ENCODE measurements at places on chromosomes 7 and 10.
A peak's percentile ranks its signal among the peaks of the same experiment; 100 is the strongest.

GRCh38 chr10:118412932-118413331 lies 70.8 kb upstream of the FAM204A start:
- no peak for ATAC-seq

DNA sequence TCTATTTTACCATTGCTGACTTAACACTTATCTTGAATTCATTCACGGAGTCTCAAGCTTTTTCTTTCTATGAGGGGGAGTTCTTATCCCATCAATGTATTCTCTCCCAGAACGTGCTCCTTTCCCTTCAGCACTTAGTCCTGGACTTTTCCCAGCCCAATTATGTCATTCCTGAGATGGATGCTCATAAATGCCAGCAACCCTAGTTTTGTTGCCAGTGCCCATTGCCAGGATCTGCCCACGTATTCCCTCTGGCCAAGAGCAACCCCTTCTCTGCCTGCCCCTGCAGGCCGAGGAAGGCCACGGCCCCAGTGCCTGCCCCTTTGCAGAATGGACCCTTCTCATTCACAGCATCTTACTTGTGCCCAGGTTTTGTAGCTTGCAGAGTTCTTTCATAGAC lies 67.4 kb upstream of the PPP1R3C start:
- ATAC-seq: no peak

GRCh38 chr10:80472234-80473095 lies 18.4 kb downstream of the TSPAN14 start:
- peak; percentile 83 for ATAC-seq

DNA sequence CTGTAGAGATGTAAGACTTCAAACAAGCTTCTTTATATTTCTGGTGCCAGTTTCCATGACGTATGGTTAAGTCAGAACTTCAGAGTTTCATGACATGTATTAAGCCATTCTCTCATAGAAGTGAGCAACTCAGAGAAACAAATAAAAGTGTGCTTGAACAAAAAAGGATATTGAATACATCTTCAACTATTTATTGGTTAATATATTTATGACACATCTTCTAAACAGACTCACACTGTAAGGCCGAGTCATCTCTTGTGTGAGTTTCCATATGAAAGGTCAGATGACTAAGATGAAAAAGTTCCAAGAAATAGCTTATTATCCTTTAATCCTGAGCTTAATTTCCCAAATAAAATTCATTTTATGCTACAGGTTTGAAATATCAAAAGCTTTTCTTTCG lies 105.5 kb upstream of the CSTF2T start:
- ATAC-seq: no peak

GRCh38 chr10:69214666-69215131 lies 5.4 kb upstream of the HKDC1 start:
- ATAC-seq: no peak

DNA sequence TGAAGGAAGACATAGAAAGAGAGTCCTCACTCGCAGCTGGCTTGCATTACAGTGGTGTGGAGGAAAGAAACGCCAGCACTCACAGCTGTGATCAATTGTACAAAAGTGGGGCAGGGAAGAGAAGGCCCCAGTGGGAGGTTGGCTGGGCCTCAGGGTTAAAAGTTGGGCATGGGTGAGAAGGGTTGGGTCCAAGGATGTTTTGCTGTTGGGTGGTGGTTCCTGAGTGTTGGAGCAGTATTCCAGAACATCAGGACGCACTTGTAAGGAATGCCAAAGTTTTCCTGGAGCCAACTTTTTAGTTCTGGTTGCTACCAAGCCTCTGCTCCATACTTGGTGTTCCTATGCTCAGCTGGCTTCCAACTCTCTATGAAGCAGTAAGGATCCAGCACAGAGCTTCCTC lies 55.4 kb upstream of the MKRN1 start:
- no peak for ATAC-seq

DNA sequence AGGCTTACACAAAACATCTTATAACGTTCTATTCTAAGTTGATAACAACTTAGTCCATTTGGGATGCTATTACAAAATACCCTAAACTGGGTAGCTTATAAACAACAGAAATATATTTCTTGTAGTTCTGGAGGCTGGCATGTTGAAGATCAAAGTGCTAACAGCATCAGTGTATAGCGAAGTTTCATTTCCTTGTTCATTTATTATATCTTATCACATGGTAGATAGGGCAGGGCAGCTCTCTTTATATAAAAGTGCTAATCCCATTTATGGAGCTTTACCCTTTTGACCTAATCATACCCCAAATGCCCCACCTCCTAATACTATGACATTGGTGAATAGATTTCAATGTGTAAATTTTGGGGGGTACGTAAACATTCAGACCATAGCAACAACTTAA lies 6.3 kb downstream of the CASP7 start:
- ATAC-seq: no peak

DNA sequence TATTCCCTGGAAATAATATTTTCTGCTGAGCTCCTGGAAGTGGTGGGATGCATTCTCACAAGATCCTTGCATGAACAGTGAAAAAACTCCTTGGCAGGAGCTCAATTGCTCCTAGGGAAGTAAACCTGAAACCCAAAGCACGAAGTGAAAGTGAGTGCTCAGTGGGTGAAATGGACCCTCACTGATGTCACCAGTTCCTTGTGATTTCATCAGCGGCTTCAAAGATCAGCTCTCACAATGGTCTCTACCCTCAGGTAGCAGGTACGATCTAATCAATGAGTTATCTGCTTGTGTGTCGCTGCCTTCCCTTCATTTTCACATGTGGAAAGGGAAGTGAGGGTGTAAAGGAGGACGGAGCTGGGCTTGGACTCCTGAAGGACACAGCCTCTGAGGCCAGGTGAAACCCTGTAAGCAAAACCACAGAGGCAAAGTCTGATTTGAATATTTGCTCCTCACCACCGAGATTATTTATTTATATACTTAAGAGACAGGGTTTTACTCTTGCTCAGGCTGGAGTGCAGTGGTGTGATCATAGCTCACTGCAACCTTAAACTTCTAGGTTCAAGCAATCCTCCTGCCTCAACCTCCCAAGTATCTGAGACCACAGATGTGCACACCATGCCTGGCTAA lies 255.4 kb upstream of the LYZL1 start:
- ATAC-seq: no peak

- ATAC-seq: no peak
Measured at GRCh38 chr10:34116220-34116641, 698.9 kb downstream of the PARD3 start.

DNA sequence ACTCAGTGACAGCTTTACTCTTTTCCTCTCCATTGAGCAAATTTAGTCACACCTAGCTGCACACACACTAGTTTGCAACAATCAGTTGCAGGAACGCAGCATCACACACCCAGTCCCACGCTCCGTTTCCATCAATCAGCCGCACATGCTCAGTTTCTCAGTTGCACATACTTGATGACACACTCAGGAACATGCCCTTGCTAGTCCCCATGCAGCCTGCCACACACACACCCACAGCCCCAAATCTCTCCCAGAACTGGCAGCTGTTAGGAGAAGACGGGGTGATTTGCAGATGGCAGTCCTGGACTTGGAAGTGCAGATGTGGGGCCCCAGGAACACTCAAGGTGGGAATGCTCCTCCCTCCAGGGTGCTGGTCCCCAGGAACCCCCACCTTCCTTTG lies 7.7 kb downstream of the LBX1 start:
- ATAC-seq: peak; percentile 42

DNA sequence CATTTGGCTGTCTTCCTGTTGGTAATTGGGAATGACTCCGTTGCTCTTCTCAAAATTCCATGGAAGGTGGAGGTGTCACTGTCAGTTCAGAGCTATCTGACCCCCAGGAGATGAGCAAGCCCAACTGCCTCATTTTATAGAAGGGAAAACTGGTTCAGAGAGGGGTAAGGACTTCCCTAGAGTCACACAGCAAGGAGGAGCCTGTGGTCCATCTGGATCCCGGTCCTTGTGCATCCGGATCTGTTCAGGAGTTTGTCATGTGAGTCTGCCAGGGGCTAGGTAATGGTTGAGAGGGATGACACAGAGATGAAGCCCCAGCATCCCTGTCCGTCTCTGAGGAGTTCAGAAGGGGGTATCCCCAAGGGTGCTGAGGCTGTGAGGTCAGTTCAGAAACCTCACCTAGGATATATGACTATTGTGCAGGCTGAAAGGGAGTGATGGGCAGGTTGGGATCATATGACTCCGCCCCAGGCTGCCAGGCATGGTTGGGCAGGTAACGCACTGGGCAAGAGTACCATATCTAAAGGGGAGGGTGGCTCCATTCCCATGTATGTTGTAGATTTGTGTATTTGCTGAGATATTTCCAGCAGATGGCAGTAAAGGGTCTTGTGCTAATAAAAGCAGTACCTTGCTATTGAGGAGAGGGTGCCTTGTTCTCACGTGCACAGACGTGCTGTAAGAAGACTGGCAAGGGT lies 16.0 kb upstream of the SLC29A3 start:
- ATAC-seq: peak; percentile 42

GRCh38 chr7:47435889-47436312 lies 146.0 kb downstream of the TNS3 start:
- no peak for ATAC-seq

DNA sequence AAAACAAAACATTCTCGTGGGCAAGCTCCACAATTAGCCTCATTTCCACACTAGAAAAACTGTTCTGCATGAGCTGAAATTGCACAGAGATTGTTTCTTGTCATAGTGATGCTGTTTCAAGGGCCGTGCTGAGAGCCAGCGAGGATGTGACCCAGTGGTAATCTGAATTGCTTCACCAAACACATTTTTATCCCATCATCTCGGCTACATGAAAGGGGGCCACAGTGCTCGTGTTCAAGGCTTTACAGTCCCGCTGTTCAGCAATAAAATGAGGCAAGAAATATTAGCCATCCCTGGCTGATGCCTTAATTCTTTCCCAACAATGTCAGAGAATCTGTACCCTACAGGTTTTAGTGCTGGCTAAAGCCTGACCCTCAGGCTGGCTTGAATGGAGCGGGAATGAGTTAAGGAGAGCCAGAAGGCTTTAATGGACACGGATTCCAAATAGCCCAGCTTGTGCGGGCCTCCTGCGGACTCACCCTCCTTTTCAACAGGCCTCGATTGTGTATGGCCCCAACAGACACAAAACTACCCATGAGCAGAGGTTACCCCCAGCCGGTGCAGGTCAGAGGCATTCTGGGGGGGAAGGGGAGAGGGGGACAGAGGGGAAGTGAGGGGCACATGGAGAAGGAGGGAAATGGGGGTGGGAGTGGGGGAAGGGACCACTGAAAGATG lies 2.0 kb upstream of the GDF10 start:
- ATAC-seq: no peak

GRCh38 chr7:105905209-105905909 lies 29.0 kb upstream of the ATXN7L1 start:
- no peak for ATAC-seq

- ATAC-seq: no peak
Measured at GRCh38 chr7:40186586-40186985, 51.8 kb downstream of the SUGCT start.

DNA sequence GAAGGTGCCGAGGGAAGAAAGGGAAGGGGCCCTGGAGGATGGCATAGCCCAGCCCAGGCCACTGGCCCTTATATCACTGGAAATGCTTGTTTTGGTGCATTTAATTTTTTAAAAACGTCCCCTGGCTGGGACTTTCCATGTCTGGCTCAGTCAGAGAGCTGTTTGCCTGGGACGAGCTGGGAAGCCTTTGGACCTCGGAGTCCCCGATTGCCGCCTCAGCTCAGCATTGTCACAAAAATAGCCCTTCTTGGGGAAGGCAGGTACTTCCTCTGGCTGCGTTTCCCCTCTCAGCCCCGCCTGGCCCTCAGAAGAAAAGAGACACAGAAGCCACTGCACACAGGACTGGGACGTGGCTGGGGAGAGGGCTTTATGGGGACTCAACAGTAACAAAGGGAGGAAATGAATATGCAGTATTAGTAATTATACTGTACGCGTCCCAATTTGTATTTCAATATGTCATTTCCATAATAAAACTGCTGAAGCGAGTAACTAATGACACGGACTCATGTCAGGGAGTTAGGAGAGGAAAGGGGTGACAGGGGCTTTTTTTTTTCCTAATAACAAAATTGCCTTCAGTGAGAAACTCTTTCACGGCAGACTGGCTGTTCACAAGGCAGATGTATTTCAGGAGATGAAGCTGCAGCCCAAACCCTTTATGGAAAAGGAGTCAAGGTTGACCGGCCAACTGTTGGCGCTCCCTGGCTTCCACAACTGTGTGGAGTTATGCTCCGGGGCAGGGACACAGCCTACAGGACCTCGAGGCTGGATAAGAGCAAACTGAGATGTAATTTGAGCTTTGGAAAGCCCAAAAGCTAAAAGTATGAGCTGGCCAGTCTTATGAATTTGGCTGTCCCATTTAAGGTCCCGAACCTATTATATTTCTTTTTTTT lies 31.0 kb upstream of the MXI1 start:
- no peak for ATAC-seq

DNA sequence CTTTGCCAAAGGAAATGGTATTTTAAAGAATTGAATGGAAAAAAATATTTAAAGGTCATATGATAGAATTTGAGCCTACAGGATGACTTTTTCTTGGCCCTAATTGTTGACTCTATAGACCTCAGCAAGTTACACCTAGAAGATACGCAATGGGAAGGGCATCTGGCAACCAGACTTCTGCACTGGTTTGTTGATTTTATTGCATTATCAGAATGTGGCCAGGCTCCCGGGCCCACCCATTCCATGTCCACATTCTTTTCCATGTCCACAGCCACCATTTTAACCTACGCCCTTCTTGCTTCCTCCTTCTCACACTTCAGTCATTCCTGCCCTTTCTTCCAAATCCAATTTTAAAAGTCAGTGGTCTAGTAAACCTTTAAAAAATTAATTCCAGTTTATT lies 738.4 kb downstream of the SUGCT start:
- no peak for ATAC-seq

DNA sequence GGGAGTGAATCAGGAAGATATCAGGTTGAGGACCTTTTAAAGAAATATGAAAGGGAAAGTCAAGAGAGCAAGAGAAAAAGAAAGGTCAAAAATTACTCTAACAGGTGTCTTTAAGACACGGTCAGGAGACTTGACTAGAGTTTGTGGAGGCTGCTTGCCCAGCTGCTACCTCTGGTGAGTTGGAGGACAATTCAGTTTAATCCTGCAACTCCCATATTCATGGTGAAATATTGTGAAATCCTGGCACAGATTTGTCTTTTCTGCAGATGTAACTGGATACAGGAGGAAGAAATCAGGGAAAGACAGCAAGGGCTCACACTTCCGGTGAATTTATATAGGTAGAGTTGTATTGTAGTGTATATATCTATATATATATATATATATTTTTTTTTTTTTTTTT lies 93.5 kb downstream of the AKAP9 start:
- ATAC-seq: no peak

- no peak for ATAC-seq
Measured at GRCh38 chr7:35736725-35737124, 41.8 kb upstream of the HERPUD2 start.

DNA sequence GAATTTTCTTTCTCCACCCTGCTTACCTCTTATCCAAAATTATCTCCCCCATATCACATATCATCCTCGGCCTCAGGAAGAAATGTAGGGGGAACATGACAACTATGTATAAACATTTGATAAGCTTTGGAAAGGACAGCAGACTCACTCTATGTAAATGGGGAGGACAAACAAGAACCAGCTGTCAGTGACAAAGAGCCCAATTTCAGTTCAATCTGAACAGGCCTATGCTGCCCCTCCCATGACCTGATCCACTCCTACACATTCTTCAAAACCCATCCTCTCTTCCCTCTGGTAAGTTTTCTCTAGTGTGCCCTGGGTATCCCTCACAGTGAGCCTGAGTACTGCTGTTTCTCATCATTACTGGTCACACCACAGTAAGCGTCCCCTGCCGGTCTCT lies 20.8 kb downstream of the FZD9 start:
- ATAC-seq: no peak

- no peak for ATAC-seq
Measured at GRCh38 chr10:22657024-22657423, 57.4 kb downstream of the PIP4K2A start.

- no peak for ATAC-seq
Measured at GRCh38 chr10:14447094-14447839, 116.5 kb upstream of the FRMD4A start.
